ENCODE measurements at places on chromosomes 13 and 19.

- no peak for DNase-seq
Observed at GRCh38 chr19:46609511-46610412, 8.6 kb downstream of the CALM3 start.

DNA sequence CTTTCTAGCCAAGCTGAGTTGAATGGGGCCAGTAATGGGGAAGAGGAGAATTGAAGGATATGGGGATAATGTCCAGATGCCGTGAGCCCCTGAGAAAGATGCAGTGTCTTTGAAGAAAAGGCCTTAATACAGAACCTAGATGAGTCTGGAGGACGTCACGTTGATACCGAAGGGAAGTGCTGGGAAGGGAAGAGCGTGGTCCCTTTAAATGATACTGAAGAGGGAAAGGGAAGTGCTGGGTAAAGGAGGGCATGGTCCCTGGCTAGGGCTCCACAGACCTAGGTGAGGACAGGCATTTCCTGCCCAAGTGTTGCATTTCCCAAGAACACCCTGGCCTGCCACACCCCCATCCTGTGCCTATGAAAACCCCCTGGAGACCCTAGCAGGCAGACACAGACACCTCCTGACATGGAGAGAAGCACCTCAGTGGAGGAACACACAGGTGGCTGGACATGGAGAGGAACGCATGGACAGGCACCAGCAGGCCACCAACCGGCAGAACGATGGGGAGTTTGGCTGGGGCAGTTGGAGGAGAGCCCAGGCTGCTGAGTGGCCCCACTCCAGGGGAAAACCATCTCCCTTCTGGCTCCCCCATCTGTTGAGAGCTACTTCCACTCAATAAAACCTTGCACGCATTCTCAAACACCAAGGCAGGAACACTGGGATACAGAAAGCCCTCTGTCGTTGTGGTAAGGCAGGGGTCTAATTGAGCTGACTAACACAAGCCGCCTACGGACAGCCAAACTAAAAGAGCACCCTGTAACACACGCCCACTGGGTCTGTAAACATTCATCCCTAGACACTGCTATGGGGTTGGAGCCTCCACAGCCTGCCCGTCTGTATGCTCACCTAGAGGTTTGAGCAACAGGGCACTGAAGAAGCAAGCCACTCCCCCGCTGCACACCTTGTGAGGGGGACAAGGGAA lies 34.9 kb upstream of the POMP start:
- DNase-seq, result no peak

DNA sequence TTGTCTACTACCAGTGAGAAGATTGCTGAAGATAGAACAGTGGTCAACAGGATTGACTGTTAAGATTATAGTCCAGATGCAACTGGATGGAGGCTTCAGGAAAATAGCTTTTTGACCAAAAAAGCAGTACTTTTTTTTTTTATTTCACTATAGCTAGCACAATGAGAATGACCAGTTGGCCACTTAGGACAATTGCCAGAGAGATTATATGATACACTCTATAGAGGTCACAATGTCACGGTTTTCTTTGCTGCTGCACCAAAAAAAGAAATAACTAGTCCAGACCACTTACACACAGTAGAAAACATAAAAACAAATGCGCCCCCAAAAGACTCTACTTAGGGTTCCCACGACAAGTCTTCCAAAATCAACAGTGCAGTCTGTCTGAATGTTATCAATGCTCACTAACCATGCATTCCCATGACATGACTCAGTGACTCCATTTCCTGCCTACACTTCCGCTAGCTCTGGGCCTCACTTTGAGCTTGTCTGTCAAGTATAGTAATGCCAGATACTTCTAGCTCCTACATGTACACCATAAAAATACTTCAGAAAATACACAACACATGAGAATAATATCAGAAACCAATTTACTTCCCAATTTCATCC lies 209.1 kb upstream of the STARD13 start:
- DNase-seq, result no peak

- no peak for DNase-seq
Observed at GRCh38 chr13:27334774-27335435, 64.3 kb downstream of the RASL11A start.

GRCh38 chr19:5103061-5103701 lies 134.3 kb downstream of the KDM4B start:
- peak; percentile 67 for DNase-seq

GRCh38 chr19:12913011-12913561 lies 6.0 kb downstream of the SYCE2 start:
- no peak for DNase-seq

GRCh38 chr19:31294189-31294588 lies 55.0 kb downstream of the TSHZ3 start:
- no peak for DNase-seq

DNA sequence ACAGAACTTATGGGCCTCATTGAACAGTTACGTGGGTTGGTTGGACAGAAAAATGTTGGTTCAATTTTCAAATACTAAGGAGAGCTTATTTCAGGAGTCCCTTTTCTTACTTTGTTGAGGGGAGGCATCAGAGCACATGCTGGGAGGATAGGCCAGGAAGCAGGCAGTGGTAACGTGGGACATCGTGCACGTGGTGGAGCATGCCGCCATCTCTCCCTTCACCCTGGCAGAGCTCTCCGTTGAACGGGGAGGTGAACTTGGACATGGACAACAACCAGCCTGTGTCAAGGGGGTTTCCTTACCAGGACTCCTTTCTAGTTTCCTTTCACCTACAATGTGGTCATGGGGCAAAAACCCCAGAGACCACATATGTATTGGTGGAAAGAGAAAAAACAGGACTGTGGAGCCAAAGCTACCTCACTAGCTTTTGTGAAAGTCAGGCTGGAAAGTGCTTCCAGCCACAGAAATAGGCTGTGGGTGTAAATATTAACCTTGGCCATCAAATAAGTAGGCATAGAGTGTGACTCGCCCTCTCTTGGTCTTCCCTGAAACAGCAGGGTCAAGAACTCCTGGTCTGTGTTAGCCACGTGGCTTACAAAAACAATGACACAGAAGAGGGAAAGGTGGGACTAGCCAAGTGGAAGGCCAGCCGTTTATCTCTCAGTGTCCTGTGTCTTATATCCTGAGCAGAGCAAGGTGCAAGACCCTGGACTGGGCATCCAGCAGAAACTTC lies 14.4 kb downstream of the MICOS13 start:
- no peak for DNase-seq

GRCh38 chr13:40502236-40502635 lies 164.2 kb downstream of the FOXO1 start:
- DNase-seq, result no peak

- no peak for DNase-seq
Observed at GRCh38 chr19:2524840-2525723, 49.2 kb downstream of the GADD45B start.

DNA sequence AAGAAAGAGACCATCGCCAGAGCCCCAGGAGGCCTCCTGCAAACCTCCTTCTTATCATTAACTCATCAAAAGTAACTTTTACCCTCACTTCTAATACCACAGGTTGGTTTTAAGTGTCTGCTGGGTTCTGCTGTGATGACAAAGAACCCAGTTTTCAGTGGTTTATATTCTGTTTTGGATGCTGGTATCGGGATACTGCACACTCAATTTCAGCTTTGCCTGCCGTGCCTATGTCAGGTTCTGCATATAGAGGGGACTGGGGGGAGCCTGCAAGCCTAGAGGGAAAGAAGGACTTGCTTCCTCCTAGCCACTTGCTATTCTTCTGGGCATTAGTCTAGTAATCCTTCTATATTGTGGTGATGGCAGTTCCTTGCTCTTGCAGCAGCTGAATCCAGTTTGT lies 242.4 kb downstream of the KCNRG start:
- no peak for DNase-seq

DNA sequence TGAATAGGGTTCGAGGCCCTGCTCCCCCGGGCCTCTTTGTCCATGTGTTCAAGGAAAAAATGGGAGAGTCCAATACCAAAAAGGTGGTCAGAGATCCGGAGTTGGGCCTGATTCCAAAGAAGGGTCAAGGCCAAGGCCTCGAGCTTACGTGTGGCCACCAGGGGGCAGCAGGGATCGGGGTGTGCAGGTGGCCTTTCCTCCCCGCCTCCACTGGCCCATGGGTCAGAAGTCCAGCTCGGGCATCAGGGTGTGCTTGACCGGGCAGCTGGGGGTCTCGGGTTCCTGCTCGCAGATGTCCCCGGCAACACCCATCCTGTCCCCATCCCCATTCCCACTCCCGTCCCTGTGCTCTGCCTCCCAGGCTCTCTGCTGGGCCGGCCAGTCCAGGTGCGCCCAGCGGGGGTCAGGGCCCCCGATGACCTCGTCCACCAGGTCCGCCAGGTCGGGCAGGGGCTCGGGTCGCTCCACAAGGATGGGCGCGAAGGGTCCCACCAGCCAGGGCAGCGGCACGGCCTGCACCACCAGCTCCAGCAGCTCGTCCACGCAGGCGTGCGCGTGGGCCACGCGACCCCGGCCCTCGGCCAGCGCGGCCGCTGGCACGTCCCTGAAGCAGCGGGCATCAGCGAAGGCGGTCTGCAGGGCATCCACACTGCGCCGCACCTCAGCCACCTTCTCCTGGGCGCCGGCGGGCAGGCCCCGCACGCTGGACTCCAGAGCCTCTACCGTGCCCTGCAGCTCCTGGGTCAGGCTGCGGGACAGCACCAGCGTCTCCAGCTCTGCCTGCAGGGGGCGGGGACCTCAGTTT lies 5.2 kb upstream of the PLIN4 start:
- DNase-seq, result no peak

DNA sequence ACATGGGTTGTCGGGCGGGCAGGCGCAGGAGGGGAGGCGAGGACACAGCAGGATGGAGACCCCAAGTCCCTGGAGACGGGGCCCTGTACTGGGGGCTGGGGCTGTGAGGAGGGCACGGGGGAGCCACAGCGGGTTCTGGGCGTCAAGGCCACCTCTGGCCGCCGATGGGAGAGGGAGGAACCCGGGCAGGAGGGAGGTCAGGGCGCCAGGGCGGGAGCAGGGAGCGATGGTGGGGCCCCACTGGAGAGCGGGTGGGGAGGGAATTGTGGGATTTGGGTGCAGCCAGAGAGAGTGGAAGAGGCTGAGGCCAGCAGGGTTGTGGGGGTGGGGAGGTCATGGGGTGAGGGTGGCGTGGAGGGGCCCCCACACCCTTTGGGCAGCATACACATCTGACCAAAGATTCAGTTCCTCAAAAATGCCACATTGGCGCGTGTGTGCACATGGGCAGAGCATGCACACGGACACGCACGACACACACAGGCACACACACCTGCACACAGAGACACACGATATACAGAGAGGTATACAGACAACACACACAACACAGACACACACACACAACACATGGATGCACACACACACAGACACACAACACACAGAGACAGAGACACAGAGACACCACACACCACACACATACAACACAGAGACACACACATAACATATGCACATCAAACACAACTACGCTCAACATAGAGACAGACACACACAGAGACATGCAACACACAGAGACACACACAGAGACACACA lies 54.9 kb downstream of the AP1M1 start:
- DNase-seq, result no peak

DNA sequence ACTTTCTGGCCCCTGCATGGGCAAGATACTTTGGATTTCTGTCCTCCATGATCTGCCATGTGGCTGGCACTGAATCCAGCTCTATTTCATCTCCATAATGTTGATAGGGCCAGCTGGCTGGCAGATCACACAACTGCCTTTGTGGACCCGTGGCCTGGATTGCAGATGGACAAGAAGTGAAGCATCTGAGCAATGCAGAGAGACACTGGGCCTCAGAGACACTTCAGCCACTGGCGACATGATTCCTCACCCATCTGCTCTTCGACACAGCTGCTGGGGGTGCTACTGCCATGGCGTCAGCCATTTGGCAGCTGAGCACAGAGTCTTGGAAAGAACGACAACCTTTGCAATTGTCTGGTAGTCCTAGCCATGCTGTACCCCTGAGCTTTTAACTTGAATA lies 79.5 kb upstream of the MYO16 start:
- DNase-seq, result no peak

GRCh38 chr19:52653161-52653560 lies 15.0 kb upstream of the ZNF83 start:
- DNase-seq, result no peak

GRCh38 chr19:57068921-57069697 lies 50.7 kb upstream of the USP29 start:
- DNase-seq, result no peak

DNA sequence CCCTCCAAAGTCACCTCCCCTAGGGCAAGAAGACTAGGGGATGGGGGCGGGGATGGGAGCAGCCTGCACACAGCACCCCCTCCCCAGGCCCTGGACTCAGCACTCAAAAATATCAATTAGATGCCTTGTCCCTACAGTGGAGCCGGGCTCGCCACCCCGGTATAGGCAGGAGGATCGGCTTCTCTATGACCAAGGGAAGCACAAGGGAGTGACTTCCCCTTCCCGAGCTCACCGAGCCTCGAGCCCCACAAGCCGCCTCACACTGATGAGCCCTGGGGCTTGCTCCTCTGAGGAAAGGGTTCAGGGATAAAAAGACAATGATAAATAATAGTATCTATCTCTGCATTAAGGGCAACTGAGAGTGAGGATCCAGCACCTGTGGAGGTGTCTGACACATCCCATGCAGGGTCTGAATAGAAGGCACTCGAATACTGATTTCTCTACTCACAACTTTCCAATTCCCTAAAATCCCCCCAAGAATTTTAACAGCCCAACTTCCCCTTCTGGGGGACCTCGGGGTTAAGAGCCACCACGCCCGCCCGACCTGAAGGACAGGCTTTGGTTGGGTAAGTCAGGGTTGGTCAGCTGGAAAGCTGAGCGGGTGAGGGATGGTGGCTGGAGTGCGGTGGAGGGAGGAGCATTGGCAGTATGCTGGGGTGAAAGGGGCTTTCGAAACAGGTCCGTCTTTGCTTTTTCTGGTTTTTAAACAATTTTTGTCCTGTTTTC lies 51.3 kb downstream of the STK24 start:
- no peak for DNase-seq

Measured in NCI-H1048 (cell line).